Activated T-cell treated with anti-CD3 and anti-CD28 coated beads for 4 hours (primary cell): ENCODE measurements at places on chromosomes 7 and 10.

DNA sequence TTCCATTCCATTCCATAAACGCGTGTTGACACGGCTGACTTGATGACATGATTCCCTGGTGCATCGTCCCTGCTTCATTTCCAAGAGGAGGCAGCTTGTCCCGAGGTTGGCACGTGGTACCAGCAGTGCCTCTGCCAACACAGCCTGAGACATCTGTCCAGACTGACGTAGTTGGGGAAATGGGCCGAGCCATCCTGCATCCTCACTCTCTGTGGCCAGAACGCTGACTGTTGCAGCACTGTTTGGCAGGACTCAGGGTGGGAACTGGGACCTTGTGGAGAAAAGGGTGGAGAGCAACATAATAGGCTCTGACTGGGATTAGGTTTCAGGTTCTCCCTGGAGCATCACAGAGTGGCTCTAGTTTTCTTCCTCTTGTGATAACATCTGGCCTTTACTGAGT, 118.6 kb upstream of the BTBD16 start:
- no peak for DNase-seq

DNA sequence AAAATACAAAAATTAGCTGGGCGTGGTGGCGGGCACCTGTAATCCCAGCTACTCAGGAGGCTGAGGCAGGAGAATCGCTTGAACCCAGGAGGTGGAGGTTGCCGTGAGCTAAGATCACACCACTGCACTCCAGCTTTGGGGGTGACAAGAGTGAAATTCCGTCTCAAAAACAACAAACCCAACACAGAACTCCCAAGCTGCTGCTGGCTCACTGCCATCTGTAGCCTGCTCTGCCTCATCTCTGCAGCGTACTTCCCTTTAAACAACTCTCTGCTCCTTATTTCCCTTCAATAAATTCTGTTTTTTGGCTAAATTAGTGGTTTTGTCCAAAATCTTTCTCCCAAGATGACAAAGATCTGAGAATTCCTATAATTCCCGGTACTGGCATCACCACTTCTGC, 189.2 kb upstream of the GALNT17 start:
- no peak for DNase-seq

DNA sequence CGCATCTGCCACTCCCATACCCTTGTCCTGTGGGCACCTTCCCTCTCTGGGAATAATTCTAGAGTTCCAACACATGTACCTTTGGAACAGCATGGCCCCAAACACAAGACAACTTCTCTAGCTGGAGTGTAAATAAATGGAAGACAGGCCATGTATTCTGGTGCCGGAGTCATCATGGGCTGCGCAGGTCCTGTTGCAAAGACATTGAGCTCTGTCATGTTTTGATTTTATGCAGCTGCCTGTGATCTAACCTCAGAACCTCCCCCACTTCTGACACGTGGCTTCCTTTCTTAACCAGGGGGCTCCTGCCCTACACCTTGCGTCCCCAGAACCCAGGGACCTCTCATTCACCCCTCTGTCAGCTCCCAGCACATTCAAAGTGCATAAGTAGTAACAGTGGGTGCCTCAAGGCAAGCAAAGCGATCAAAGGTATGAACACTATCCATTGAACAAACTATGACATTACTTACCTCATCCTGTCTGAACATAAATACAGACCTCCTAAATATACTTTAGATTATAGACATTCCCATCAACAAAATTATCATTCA, 219.9 kb downstream of the FGFR2 start:
- DNase-seq = no peak

DNA sequence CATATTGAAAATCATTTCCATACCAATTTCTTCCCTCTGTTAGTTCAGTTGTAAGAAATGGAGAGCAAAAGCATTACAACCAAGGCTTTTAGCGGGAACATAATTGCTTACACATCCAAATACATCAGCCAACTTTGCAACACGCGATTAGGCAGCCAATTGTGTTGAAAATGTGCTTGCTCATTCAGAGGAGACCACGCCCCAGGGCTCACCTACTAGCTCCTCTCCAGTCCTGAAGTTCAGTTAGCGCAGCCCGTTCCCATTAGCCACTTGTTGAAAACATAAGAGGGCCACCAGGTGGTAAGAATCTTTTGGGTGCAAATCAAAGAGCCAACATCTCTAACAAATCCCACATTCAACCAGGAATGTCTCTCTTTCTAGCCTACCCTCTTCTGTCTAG, 213.2 kb upstream of the MDFIC start:
- DNase-seq = no peak

DNA sequence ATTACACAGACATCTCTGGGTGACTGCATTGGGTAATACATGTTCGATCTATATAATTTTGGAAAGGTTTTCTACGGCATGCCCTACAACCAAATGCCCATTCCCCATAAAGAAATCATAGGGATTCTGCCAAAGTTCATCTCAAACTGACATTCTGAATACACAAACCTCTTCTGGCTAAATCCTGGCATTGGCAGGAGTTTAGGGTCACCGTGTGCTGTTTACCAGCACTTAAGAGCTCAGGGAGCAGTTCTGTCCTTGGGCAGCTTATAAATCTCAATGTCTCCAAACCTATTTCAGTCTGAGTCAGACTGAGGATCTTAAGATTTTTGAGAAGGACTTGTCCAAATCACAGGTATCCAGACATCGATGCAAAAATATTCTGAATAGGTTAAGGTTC, 809.6 kb upstream of the LRRN3 start:
- no peak for DNase-seq

DNA sequence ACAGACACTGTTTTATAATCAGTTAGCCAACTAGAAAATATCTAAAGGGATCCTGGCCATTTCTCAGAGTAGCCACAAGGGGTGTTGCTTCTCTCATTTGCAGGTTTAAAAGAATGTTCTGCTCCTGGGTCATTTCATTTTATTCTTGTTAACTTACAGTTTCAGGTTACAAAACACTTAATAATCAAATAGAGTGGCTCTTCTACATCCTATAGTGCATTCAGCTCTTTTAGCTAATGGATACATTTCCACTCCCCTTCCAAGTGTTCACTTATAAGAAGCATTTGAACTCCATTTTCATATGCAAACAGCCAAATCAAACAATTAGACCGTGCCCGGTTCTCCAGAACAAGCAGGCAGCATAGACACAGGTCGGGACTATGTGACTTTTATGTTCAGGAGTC, 117.5 kb downstream of the TRIL start:
- no peak for DNase-seq

DNA sequence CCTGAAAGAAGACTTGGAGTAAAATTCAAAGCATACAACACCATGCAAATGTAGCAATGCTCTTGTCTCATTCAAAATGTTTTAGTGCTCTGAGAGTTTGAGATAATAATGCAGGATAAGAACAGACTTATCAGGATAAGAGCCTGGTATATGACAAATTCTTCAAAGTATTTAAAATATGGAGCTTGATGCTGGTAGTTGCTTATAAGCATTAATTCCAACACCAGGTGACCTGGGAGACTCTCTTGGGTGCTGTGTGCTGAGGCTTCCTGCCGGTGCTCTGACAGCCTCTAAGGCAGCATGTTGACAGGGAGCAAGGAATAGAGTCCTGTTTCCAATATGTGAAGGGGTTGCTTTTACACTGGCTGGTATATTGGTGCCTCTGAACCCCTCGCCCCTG, 34.8 kb upstream of the SLC26A5 start:
- no peak for DNase-seq

- no peak for DNase-seq
Measured at GRCh38 chr7:12732428-12732827, 45.0 kb downstream of the ARL4A start.

DNA sequence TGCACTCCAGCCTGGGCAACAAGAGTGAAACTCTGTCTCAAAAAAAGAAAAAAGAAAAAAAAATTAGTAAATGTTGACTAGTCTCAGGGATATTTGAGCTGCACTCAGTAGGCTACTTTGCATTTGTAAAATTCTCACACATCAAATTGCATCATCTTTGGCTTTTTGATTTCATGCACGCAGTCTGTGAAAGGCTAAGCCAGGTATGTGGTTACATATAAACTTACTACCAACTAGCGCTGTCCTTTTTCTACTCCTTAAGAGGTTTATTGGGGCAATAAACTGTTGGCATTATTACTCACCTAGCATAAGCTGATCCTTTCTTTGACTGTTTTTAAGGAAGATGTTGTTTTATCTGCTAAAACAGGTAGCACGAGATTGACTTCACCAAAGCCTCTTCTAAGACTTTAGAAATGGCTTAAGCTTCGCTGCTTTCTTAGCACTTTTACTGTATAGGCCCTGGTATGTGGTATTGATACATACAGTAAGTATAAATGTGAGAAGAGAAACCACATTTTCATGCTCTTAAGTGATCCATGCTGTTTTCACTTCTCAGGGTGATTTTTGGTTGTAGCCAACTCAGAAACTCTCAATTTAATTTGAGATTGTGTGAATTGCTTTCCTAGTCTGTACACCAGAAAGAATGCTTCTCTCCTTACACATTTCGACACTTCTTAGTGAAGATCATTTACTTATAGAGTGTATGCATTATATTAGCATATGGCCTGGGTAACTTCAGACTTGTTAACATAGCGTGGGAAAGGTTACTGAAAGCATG, 323.9 kb downstream of the AUTS2 start:
- DNase-seq = no peak

- DNase-seq = no peak
Measured at GRCh38 chr10:47451273-47451997, 32.5 kb downstream of the ANXA8 start.

- no peak for DNase-seq
Measured at GRCh38 chr7:150997817-150998216, 7.0 kb downstream of the NOS3 start.

DNA sequence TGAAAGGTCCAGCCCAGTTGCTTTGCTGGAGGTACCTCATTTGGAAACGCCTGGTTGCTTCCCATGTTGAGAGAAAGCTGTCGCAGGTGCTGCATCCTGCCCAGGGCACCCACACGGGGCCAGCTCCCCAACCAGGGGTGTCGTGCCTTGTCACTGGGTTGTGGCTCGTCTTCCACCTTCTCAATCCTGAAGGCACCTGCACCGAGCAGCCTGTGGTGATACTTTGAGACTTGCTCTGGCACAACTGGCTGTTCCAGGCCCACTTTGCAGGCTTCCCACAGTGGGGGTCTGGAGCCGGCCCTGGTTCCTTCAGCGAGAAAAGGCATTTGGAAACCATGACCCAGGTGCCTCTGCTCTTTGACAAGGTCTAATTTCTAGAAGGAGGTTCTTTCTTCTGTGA, 197.3 kb upstream of the PPP2R2D start:
- DNase-seq = no peak

- no peak for DNase-seq
Measured at GRCh38 chr10:49625411-49625810, 11.6 kb downstream of the CHAT start.

DNA sequence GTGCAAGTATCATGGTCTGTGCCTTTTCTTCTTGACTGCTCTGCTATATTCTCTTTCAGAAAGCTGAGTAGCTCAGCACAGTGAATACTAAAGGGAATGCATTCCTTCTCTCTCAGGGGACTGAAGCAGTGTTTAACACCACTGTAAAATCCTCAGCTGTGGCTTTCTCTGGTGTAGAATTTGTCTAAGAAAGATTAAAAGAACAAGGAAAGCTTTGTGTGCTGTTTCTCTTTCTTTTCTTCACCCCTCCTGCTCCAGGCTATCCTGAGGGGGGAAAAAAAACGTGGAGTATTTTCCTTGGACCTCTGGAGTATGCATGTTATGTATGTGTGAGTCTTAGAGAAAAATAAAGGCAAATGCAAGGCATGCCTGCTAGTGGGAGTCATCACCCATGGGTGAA, 383.9 kb downstream of the AUTS2 start:
- no peak for DNase-seq

GRCh38 chr7:109842386-109842785, 1248.5 kb upstream of the LRRN3 start:
- DNase-seq = no peak

DNA sequence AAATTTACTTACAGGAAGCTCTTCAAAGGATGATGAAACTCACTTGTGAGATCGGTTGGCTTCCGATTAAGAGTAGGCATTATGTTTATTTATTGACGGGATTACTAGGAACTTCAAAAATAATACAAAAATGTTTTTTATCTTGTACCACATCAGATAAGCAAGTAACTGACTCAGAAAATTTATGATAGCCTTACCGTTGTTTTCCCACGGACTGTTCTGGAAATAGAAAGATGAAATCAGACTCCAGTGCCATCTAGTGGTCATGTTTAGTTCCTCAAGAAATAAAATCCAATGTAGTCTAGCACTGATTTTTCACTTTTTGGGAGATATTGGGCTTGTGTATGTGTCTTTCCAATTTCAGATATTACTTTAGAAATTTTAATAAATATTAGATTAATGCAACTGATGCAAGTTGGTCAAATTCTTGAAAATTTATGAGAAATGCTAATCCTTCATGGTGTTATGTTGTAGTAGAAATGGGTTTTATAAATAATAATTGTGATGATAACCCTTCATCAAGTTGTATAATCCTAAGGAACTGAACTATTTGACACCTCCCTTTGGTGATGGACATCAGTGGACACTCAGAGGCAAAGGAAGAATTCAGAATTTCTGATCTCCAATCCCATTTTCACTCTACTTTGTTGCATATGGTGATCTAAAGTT, 168.8 kb downstream of the TMEM26 start:
- no peak for DNase-seq

DNA sequence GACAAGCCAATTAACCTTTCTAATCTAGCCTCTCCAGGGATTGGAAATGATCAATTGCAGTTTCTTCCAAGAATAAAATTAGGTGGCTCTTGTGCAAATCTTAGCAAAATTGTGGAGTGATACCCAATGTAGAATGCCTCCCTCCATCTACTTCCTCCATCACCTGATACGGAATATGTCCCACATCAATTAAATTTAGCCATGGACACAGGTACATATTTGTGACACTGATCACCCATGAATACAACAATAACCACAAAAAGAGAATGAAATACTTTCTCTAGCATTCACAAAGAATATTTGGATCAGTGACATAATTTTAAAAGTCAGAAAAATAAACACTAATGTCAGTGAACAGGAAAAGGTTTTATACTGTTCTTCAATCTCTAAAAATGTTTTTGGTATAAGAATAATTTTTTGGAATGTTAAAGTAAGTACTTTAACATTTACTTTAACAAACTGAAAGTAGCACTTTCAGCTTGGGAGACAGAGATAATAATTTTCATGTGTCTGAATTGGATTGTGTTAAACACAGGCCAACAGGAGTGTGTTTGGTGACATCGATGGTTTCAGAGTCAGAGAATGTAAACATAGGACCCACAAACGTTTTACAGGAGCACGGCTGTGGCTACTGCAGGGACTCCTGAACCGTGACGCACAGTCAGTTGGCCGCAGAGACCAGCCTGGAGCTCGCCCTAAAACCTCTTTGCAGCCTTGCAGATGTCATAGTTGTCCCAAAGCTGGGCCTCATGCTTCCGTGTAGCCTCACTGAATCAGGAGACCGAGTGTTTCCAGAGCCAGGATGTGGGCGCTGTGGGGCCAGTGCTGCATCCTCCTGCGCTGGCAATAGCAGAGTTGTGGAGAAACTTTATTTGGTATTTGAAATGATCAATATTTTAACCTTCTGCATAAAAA, 7.2 kb downstream of the RBM20 start:
- DNase-seq = no peak
